ENCODE measurements at places on chromosomes 13 and 19.

- no peak for DNase-seq
Observed at GRCh38 chr13:45219123-45219891, 18.5 kb upstream of the KCTD4 start.

GRCh38 chr19:8654591-8655339 is 24.3 kb downstream of the NFILZ start:
- no peak for DNase-seq

- DNase-seq = no peak
Observed at GRCh38 chr19:7856679-7857663, 17.2 kb downstream of the PRR36 start.

- DNase-seq = no peak
Observed at GRCh38 chr13:100899720-100900316, 225.2 kb upstream of the TMTC4 start.

- no peak for DNase-seq
Observed at GRCh38 chr13:28464861-28465460, 30.0 kb downstream of the FLT1 start.

DNA sequence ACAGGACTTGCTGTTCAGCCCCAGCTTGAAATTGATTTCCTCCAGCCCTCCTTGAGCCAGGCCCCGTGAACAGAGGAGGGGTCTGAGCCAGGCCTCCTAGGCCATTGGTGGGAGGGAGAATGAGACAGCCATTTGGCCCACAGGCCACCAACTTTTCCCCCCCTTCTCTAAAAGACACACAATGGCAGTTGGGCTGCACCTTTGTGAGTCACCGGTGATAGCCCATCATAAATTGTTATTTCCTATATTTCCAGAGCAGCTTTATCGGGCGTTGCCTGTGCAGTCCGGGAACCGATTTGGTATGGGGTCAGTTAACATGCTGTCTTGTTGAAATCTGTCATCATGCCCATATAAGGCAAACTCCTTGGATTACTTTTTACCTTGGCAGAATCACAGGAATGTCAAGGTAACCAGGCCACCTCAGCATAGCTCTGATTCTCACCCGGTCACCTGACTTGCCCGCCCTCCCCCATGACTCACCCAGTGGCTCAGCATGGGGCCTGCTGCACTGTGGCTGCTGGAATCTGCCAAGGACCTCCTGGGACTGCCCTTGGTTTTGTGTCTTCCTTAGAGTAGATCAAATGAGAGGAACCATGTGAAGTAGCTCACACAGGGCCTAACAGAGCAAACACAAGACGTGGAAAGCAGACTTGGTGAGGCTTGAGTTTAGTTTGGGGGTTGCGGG is 36.1 kb downstream of the ACTN4 start:
- DNase-seq = no peak

DNA sequence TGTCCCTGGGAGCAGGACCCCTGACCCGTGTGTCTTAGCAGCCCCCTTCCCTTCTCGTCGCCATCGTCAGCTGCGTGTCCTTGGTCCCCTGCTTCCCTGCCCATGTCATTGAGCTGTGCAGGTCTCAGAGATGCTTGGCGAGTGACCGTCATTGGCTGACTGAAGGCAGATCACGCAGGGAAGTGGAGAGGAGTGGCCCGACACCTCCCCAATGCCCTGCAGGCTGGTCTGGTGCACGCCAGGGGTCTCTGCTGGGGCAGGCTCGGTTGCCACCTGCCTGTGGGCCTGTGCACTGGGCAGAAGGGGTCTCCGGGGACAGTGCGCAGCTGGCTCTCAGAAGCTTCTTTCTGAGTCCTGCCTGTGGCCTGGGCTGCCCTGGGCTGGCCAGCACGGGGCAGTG is 6.2 kb downstream of the GNA11 start:
- no peak for DNase-seq

GRCh38 chr19:13930402-13930801 is 7.8 kb downstream of the PODNL1 start:
- DNase-seq = no peak

- no peak for DNase-seq
Observed at GRCh38 chr13:42894765-42895243, 97.2 kb downstream of the EPSTI1 start.

GRCh38 chr13:73901324-73902068 is 232.7 kb downstream of the KLF12 start:
- DNase-seq = no peak

DNA sequence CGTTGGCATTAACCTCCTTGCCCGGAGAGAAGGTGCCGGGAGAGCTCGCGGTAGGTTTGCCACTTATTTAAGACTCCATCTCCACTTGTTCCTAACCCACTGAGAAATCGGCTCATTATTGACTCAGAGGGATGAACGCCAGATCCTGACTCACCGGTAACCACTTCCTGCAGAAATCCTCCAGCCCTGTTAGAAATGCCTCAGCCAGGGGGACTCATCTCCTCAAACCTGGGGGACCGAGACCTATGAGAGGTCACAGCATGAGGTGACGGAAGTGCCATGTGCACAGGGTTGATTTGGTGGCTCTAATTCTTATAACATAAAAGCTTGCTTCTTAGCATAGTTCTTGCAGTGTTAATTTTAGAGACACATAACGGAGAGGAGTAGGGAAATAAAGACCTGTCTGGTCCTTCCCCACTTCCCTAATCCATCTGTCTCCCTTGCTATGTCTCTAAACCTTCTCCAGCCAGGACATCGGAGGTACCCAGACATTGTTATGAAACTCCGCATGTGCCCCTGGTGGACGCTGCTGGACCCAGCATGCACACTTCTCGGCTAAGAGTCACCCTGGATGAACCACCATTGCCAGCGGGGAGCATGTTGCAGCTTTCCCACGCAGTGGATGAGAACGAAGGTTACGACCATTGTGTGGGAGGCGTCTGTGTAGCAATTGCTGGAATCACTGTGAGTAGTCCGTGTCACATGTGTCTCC is 158.9 kb downstream of the EFNB2 start:
- no peak for DNase-seq

GRCh38 chr13:36814465-36814864 is 4.6 kb upstream of the RFXAP start:
- no peak for DNase-seq

GRCh38 chr19:31596751-31597150 is 247.5 kb upstream of the TSHZ3 start:
- no peak for DNase-seq

GRCh38 chr19:39126312-39127187 is 964 bp downstream of the PAK4 start:
- no peak for DNase-seq

GRCh38 chr19:38433268-38433733 is at the start of gene RYR1:
Gene RYR1, plus strand, starts transcription at chr19:38433691. Its CDS starts 139 bp downstream, at chr19:38433830.
- no peak for DNase-seq

DNA sequence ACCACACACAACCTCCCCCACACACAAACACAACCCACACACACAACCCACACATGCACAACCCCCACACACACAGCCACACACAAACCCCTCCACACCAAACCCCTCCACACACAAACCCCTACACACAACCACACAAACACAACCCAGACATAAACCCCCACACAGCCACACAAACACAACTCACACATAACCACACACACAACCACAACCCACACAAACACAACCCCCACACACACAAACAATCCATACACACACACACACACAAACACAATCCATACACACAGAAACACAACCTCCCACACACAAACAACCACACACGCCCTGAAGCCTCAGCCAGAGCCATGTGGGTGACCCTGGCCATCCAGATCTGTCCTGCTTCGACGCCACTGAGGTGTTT is 30.0 kb upstream of the ISYNA1 start:
- DNase-seq = no peak

GRCh38 chr19:13906521-13906904 is 512 bp downstream of the CC2D1A start:
- no peak for DNase-seq

GRCh38 chr13:35930665-35931631 is 200.2 kb downstream of the DCLK1 start:
- no peak for DNase-seq

- no peak for DNase-seq
Observed at GRCh38 chr19:10217085-10217484, 14.0 kb downstream of the S1PR2 start.

- DNase-seq = no peak
Observed at GRCh38 chr13:105428811-105429210, 1106.7 kb downstream of the EFNB2 start.

- no peak for DNase-seq
Observed at GRCh38 chr13:80858131-80858530, 517.2 kb upstream of the SPRY2 start.

GRCh38 chr19:9128171-9128570 is 1.4 kb upstream of the OR7G3 start:
- DNase-seq = no peak

DNA sequence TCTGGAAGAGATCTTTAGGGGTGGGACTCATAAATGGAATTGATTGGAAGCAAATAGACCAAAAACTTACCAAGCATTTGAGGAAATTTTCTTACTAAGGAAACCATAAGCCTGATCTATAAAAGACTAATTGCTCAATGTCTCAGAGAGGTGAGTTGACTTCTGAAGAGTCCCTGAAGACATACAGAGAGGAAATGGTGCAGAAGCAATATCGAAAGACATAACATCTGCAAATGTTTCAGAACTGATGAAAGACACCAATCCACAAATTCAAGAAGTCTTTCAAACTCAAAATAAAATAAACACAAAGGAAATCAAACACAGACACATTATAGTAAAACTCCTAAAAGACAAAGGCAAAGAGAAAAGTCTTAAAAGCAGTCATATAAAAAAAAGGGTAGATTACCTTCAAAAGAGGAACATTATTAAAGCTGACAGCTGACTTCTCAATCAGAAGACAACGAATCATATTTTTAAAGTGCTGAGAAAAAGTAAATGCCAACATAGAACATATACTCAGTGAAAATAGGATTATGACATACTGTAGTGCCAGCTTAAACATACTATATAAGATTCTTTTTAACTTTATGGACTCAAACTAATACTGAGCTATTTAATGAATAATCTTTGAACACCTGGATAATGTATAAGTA is 45.4 kb upstream of the CALM3 start:
- no peak for DNase-seq

GRCh38 chr19:44587963-44588770 is 25.2 kb upstream of the IGSF23 start:
- DNase-seq = no peak

DNA sequence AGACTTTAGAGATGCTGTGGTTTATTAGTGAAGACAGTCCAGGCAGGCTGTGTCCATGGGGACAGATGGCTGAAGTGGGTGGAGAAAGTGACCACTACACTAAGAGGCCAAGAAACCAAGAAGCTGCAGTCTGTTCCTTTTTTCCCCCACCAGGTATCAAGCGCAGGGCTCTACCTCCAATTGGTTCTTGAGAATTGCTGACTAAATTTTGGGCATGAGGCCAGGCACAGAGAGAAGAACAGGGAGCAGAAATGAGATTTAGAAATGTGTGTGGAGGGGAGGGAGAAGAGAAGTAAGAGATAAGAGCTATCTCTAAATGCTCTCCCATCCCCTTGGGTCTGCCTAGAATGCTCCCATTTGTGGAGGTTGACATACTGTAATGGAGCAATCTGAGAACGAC is 12.3 kb upstream of the CYSLTR2 start:
- no peak for DNase-seq

DNA sequence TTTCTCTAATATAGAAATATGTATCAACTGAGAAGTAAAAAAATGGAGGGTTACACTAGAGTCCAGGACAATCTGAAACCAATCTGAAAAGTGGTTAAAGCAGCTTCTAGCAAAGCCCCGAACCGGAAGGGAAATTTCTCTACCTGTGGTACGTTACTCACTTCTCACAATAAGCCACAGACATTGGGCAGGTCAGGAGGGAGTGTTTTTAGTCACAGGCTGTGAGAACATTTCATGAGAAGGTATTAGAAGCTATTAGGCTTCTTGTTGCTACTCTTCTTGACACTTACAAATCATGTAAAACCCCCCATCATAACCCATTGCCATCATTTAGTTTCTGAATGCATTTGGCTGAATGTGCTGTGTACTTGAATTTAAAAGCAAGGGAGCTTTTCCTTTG is 120.9 kb downstream of the NUFIP1 start:
- no peak for DNase-seq

GRCh38 chr13:59368693-59369092 is 795.0 kb downstream of the DIAPH3 start:
- no peak for DNase-seq

DNA sequence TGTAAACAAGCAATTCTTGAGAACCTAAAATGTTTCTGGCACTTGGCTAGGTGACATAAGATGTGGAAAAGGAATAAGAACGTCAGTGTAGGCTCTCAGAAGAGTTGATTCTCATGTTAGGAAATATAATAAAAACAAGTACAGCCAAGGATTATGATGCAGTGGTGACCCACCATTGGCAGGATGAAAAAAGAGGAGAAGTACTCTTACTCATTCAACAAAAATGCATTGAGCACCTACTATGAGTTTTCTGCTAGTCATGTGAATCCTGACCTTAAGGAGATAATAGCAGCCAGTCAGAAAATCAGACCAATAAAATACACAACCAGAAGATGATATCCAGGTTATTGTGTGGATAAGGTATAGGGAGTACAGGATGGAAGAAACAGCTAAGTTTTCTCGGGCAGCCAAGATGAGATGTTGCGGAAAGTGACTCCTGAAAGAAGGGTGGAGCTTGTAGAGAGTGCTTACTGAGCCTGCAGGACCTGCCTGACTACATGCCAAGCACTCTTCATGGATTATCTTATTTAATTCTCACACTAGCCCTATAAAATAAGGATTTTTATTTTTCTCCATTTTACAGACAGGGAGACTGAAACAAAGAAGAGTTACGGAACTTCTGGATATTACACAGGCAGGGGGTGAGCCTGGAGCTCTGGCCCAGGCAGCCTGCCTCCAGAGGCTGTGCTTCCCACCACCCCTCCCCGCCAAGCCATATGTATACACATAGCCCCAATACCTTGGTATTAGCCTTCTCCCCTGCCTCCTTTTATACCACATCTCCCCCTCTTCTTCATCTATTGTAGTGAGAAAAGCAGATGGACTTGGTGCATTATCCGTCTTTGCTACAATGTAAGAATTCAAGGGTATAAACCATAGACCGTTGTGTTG is 58.0 kb downstream of the TGDS start:
- DNase-seq = no peak

All from esophagus muscularis mucosa (tissue), 4 donors.